ENCODE measurements at places on chromosomes 5 and 9. TPM values are rescaled to one million over a fixed set of nuclear protein-coding genes. Genes with fewer than 3 reads are reported as not detected.

DNA sequence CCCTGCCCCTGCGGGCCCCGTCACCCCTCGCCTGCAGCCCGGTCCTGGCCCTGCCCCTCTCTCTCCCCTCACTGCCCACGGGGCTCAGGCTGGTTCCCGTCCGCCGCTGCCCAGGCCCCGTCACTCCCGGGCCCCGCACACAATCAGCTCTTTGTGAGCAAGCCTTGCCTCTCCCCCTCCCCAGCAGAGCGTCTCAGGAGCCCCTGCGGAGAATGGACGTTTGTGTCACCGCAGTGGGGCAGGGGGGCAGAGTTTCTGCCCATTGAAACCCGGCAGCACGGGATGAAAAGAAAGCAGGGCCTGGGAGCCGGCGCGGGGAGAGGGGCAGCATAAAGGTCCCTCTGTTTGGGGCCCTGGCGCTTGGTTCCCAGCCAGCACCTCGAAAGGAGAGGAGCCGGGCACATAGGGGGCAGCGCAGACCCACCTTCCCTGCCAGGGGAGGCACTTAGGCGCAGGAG, 13.5 kb upstream of the NUP214 start:
- DNase-seq = no peak

DNA sequence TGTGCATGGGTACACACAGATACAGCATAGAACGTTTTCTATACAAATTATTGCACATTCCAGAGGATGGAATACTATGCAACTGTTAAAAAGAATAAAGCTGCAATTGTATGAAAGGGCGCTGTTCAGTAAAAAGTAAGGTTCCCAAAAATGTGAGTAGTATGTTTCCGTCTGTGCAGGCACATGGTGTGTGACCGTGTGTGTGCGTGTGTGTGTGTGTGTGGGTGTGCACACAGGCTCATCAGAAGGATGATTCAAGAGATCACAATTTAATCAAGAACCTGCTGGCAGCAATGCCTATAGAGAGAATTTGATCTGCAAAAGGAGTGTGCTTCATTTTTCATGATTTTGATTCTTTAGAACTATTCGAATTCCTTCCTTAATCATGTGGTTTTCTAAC, 76.3 kb downstream of the SEMA4D start:
- no peak for DNase-seq

GRCh38 chr5:124642151-124642550, 104.3 kb downstream of the ZNF608 start:
- no peak for DNase-seq

DNA sequence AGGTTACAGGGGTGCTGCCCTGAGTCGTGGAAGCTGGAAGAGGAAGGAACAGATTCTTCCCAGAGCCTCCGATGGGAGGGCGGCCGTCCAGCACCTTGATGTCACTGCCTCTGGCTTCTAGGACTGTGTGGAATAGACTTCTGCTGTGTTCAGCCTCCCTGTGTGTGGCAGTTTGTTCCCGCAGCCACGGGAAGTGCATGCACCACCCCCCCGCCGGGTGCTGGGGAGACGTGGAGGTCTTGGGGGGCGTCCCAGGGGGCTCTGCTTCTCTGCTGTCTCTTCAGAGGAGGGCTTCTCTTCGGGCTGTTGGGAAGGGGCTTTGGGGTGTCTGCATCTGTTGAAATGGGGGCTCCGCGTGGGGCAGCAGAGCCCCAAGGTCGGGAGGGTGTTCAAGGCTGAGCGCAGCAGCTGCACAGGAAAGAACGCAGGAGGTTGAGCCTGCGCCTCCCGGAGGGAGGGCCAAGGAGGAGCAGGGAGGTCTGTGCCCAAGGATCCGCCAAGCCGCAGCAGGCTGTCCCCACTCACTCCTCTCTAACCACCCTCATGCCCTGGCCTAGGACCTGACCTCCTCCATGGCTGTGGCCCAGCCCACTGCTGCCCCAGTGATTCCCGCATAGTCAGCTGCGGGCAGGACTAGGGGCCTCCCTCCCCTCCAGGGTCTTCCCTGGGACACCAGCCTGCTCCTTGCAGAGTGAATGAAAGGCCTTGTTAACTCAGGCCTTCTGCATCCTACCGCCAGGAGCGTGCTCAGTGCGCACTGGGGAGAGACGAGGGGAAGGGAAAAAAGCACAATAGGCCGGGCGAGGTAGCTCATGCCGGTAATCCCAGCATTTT, 45.0 kb downstream of the ROPN1L start:
- no peak for DNase-seq

Gene SPIN1
- polyA plus RNA-seq = 22.9 TPM

GRCh38 chr9:71581101-71581500, 187.2 kb downstream of the CEMIP2 start:
- DNase-seq = no peak

- no peak for DNase-seq
These were observed 1.7 kb upstream of the CNTRL start for GRCh38 chr9:121073038-121073437.

DNA sequence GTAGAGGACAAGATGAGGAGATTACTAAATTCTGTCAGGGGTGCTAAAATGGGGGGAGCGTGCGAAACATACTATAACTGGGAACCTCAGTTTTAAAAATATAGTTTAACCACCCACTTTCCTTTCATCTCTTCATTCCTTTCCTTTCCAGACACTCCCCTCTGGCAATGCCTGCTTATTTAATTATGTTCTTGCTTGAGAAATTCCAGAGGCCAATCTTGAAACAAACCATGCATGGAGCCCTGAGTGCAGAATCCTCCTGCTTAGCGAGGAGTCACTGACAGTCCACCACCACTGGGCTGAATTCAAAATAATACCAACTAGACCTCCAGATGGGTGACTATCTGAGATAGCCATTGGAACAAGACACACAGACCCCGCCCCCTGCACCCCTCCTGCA, 29.7 kb upstream of the C9orf72 start:
- DNase-seq = no peak

DNA sequence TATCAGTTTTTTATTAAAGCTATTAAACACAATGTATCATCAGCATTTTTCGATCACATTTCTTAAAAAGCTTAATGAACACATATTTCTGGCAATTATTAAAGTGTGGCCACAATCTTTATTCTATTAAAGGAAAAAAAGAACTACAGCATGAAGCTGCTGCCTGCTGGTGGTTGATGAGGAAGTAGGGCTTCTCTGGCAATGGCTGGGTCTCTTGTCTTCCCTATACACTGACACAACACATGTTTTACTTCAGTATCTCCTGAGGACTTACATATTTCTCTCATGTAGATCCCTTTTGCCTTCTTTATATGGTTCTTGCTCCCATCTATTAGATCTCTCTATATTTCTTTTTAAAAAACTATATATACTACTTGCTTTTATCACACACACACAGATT, 590.7 kb downstream of the RAB3C start:
- DNase-seq = no peak

- no peak for DNase-seq
These were observed 8.0 kb upstream of the ZNF366 start for GRCh38 chr5:72515211-72515610.

- DNase-seq = no peak
These were observed 204.0 kb downstream of the GADD45G start for GRCh38 chr9:89808756-89809181.

- no peak for DNase-seq
These were observed 80.1 kb upstream of the SH3PXD2B start for GRCh38 chr5:172534229-172535107.

DNA sequence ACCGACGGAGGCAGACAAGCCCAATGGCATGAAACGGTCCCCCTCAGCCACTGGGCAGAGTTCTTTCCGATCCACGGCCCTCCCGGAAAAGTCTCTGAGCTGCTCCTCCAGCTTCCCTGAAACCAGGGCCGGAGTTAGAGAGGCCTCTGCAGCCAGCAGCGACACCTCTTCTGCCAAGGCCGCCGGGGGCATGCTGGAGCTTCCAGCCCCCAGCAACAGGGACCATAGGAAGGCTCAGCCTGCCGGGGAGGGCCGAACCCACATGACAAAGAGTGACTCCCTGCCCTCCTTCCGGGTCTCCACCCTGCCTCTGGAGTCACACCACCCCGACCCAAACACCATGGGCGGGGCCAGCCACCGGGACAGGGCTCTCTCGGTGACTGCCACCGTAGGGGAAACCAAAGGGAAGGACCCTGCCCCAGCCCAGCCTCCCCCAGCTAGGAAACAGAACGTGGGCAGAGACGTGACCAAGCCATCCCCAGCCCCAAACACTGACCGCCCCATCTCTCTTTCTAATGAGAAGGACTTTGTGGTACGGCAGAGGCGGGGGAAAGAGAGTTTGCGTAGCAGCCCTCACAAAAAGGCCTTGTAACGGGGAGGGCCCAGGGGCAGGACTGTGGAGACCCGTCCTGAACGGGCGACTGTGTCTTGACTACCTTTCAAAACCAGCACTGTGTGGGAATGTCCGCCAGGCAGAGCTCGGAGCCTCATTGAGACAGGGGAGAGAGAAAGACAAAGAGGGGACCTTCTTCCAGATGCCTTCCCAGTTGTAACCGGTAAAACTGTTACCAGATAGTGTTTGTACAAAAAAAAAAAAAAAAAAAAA, 29.9 kb downstream of the CD180 start:
- DNase-seq = peak; percentile 61

Gene DMRTA1
- polyA plus RNA-seq = not detected

- no peak for DNase-seq
These were observed 8.6 kb upstream of the SMIM23 start for GRCh38 chr5:171776770-171777759.

- peak; percentile 12 for DNase-seq
These were observed 655 bp upstream of the RAI14 start for GRCh38 chr5:34655354-34655991.

Gene ALG2
- 31.4 TPM for polyA plus RNA-seq

GRCh38 chr9:35966433-35966832, 8.5 kb upstream of the OR2S2 start:
- DNase-seq = no peak

GRCh38 chr5:27568811-27569210, 530.4 kb upstream of the CDH9 start:
- no peak for DNase-seq

GRCh38 chr9:18896531-18897179, 136.4 kb downstream of the SAXO1 start:
- DNase-seq = no peak

Gene LOX
- polyA plus RNA-seq = not detected

Gene RASGEF1C
- not detected for polyA plus RNA-seq

GRCh38 chr5:178793151-178793550, 62.7 kb upstream of the ZNF354A start:
- DNase-seq = no peak

GRCh38 chr5:149586708-149587318, 5.5 kb downstream of the ARHGEF37 start:
- no peak for DNase-seq

GRCh38 chr5:118249386-118249785, 739.0 kb downstream of the DTWD2 start:
- no peak for DNase-seq

Gene SLC45A2
- polyA plus RNA-seq = not detected

Gene BBLN
- polyA plus RNA-seq = 137 TPM

DNA sequence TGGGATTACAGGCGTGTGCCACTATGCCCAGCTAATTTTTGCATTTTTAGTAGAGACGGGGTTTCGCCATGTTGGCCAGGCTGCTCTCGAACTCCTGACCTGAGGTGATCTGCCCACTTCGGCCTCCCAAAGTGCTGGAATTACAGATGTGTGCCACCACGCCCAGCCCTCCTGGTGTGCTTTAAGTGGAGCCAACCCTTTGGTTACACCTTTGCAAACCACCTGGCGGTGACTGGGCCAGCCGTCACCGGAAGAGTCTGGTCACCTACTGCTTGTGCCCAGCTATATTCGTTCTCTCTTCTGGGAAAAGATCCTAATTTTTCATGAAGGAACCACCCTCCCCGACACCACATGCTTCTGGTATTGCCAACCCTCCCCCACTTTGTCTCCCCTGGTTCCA, 35.9 kb downstream of the COL23A1 start:
- DNase-seq = no peak

Gene PROB1
- polyA plus RNA-seq = 0.72 TPM

DNA sequence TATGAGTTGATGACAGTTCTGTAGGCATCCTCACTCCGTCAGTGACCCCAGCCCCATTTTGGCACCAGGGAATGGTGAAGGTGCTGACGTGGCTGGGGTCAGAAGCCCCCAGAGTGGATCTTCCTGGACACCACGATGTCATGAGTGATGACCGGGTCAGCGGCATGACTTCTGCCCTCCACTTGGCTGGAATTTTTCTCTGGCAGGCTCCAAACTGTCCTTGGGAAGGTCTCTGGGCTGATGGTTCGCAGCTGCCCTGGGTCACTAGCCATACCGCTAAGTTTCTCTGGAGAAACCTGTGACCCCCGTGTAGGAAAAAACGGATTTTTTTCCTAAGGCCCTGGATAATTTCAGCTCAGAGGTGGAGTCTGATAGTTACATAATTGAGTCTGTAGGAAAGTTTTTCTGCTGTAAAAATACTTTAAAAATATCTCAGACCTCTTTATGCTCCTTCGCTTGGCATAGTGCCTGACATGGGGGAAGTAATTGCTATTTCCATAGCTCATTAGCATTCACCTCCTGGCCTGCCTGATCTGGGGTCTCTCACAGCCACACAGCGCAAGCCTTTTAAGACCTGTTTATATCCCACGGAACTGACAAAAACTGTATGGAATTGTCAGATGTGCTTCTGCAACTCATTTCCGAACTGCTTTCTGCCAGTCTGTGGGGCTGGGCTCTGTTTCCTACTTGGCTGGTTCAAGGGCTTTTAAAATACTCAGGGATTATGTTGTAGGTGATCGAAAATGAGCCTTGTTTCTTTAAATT, 69.2 kb downstream of the ANGPTL2 start:
- DNase-seq = no peak

- no peak for DNase-seq
These were observed 202.4 kb downstream of the DAB2IP start for GRCh38 chr9:121853617-121854395.

Gene SPINK1
- polyA plus RNA-seq = not detected

GRCh38 chr5:146584750-146585149, 68.8 kb upstream of the GPR151 start:
- DNase-seq = no peak

- no peak for DNase-seq
These were observed 455.4 kb downstream of the EBF1 start for GRCh38 chr5:158644301-158644700.

DNA sequence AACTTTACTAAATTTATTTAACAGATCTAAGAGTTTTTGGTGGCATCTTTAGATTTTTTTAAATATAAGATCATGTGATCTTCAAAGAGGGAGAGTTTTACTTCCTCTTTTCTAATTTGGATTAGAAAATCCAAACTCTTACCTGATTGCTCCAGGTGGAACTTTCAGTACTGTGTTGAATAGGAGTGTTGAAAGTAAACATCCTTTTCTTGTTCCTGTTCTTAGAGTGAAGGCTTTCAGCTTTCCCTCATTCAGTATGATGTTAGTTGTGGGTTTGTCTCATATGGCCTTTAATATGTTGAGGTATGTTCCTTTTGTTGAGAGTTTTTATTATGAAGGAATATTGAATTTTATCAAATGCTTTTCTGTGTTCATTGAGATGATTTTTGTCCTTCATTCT, 650.0 kb upstream of the SGCD start:
- no peak for DNase-seq

Gene ROPN1L
- 2.9 TPM for polyA plus RNA-seq

Gene ZFAND5
- 82.4 TPM for polyA plus RNA-seq

GRCh38 chr5:123937230-123937629, 425.3 kb downstream of the CSNK1G3 start:
- DNase-seq = no peak

GRCh38 chr5:9515436-9515835, 30.4 kb downstream of the SEMA5A start:
- DNase-seq = no peak

- DNase-seq = no peak
These were observed 232.1 kb upstream of the PIK3R1 start for GRCh38 chr5:67983251-67984110.

GRCh38 chr5:43627028-43627427, 24.0 kb downstream of the NNT start:
- DNase-seq = no peak

- DNase-seq = no peak
These were observed 76.1 kb downstream of the ADAMTS2 start for GRCh38 chr5:179268966-179269693.

Gene ANKRD33B
- 0.06 TPM for polyA plus RNA-seq

Gene RNF183
- not detected for polyA plus RNA-seq
